ENCODE measurements at places on chromosomes 6 and 20. TPM values are rescaled to one million over a fixed set of nuclear protein-coding genes. Genes with fewer than 3 reads are reported as not detected.
A peak's percentile ranks its signal among the peaks of the same experiment; 100 is the strongest.

- H3K4me1 ChIP-seq: peaks cover 2% of the 10 kb centered on the region
- no peak for DNase-seq
- H3K27me3 ChIP-seq: peaks cover 16% of the 10 kb centered on the region
- peaks cover 5% of the 10 kb centered on the region for H3K36me3 ChIP-seq
- no peak overlapping the region for H3K27ac ChIP-seq
Measured at GRCh38 chr20:50202677-50203076, 12.0 kb downstream of the CEBPB start.

- H3K4me3 ChIP-seq: no peak overlapping the region
- H3K27me3 ChIP-seq: peaks cover 10% of the 10 kb centered on the region
- peaks cover 25% of the 10 kb centered on the region for H3K4me1 ChIP-seq
Measured at GRCh38 chr6:134031696-134032255, 20.6 kb downstream of the SLC2A12 start.

GRCh38 chr6:40844246-40844645, 194.8 kb downstream of the UNC5CL start:
- no peak for DNase-seq
- peaks cover 3% of the 10 kb centered on the region for H3K4me1 ChIP-seq
- H3K4me3 ChIP-seq: no peak overlapping the region
- no peaks in the 10 kb centered on the region for H3K36me3 ChIP-seq

DNA sequence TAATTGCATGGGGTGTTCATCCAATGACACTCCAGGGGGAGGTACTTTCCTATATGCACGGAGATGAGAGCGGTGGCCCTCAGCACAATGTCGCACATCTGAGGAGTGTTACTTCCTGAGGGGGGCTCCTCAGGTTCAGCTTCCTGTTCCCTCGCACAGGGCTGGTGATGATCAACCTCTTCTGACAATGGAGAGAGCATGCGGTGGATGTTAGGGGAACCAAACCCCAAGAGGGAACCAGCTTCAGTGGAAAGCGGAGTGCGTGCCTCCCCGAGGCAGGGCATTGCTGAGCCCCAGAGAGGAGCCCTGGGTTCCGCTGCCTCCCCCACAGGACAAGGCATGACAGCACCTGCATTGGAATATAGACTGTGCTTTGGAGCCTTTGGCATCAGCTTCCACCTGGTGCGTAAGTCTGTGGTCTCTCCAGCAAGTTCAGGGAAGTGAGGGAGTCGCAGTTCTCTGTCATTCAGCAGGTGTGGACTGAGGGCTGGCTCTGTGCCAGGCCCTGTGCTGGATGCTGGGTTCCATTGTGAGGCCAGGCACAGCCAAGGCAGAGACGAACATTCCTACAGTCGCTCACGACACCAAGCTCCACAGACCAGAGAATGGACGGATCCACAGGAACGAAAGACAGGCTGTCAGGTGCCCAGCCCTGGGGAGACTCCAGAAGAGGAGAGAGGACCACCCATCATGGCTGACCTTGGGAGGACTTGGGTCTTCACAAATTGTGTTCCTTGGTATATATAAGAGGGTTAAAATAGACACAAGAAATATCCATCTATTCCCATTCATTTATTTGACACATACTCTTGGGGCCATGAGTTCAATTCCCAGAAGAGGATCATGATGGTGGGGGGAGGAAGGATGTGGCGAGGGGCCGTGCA, 3.9 kb upstream of the ZNF831 start:
- no peaks in the 10 kb centered on the region for H3K27me3 ChIP-seq
- DNase-seq: peak; percentile 82
- H3K36me3 ChIP-seq: peaks cover 6% of the 10 kb centered on the region
- peak overlapping the region; percentile 89 for H3K4me3 ChIP-seq
- H3K4me1 ChIP-seq: peaks cover 67% of the 10 kb centered on the region

DNA sequence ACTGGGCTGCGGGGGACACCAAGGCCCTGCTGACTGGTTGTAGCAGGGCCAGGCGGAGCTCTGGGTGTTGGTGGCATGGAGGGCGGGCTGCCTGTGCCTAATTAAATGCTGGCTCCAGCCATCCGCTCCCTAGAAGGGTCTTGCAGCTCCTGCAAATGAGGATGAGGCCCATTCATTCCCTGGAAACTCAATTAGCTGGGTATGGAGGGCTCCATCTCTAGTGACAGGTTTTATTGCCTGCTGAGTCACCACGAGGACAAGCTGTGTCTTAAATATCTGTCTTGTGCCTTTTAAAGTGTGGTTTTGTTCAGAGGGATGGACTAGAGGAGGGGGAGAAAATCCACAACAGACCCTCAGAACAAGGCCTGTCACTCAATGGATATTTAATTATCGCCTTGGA, 60.9 kb downstream of the SULF2 start:
- no peak for DNase-seq
- peaks cover 55% of the 10 kb centered on the region for H3K4me1 ChIP-seq
- no peak overlapping the region for H3K4me3 ChIP-seq

GRCh38 chr6:163489584-163489983, 75.1 kb downstream of the QKI start:
- H3K4me3 ChIP-seq: no peak overlapping the region
- no peak overlapping the region for H3K27ac ChIP-seq
- no peaks in the 10 kb centered on the region for H3K27me3 ChIP-seq
- peaks cover 8% of the 10 kb centered on the region for H3K36me3 ChIP-seq

DNA sequence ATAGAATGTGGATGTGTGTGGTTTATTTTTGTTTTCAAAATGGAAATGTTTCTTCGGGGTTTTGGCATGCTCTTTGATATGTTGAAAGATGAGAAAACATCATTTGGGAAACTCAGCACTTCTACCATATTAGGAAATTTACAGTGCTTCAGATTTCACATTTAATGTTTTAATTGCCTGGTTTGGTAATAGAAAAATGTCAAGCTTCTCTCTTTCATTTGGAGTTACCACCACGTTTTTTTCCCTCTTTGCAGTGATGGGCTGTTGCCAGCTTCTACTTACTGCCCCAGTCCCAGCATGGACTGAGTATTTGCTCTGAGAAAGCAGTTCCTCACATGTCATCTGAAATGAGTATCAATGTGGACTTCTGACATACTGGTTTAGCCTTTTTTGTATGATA, 267.7 kb downstream of the PRL start:
- H3K36me3 ChIP-seq: no peaks in the 10 kb centered on the region
- no peaks in the 10 kb centered on the region for H3K27me3 ChIP-seq
- H3K4me1 ChIP-seq: peaks cover 32% of the 10 kb centered on the region
- no peak overlapping the region for H3K4me3 ChIP-seq
- no peak for DNase-seq
- no peak overlapping the region for H3K27ac ChIP-seq

DNA sequence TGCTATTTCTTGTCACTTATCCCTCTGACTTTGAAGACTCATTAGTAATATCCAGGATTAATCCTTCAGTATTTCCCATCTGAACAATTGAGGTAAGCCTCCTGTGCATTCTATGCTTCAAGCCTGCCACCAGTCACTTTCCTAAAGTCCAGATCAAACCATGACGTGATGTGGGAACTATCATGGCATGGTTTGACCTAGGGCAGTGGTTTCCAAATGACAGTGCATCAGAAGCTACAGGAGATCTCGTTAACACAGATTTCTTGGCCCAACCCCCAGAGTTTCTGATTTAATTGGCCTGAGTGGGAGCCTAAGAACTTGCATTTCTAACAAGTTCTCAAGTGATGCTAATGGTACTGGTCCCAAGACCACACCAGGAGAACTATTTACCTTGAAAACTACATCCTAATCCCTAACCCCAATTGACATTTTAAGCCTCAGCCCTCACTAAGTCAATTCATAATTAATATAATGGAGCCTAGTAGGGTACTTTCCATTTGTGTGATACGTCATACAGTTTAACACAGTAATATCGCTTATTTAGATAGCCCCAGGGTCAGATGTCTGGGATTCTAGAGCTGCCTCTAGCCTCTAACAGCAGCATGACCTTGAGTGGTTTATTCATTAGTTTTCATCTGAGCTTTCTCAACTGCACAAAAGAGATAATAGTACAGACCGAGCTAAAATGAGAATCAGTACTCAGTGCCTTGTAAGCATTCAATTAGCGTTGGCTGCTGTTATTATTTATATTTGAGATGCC, 907.6 kb downstream of the TFAP2A start:
- no peaks in the 10 kb centered on the region for H3K4me1 ChIP-seq
- no peaks in the 10 kb centered on the region for H3K36me3 ChIP-seq
- H3K27ac ChIP-seq: no peak overlapping the region
- no peaks in the 10 kb centered on the region for H3K27me3 ChIP-seq
- no peak for DNase-seq
- H3K4me3 ChIP-seq: no peak overlapping the region

- peak overlapping the region; percentile 55 for H3K4me3 ChIP-seq
- H3K27ac ChIP-seq: peak overlapping the region; percentile 82
- peaks cover 2% of the 10 kb centered on the region for H3K36me3 ChIP-seq
Measured at GRCh38 chr6:156423075-156423474, 354.1 kb upstream of the ARID1B start.

DNA sequence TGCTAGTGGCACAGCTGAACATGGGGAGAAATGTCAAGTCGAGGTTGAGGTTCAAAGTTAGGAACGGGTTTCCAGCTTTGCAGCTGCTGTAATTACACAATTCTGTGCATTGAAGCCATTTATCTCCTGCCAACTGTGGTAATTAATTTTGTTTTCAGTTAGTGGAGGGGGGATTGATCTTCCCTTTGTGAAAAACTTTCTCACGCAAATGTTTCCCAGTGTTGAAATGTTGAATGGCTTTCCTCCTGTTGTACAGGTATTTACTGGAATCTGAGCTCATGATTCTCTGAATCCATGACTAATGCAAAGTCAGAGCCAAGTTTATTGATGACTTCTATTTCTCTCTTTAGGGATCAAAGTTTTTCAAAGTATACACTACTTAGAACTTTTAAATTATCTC, 198.4 kb upstream of the SLC35B3 start:
- no peaks in the 10 kb centered on the region for H3K36me3 ChIP-seq
- no peak overlapping the region for H3K27ac ChIP-seq
- no peaks in the 10 kb centered on the region for H3K27me3 ChIP-seq

GRCh38 chr6:33333666-33334065, 16.1 kb upstream of the ZBTB22 start:
- DNase-seq: no peak
- peaks cover 20% of the 10 kb centered on the region for H3K4me1 ChIP-seq
- H3K36me3 ChIP-seq: no peaks in the 10 kb centered on the region
- no peak overlapping the region for H3K27ac ChIP-seq
- H3K27me3 ChIP-seq: no peaks in the 10 kb centered on the region

- H3K4me3 ChIP-seq: no peak overlapping the region
- no peak overlapping the region for H3K27ac ChIP-seq
- no peak for DNase-seq
- H3K27me3 ChIP-seq: no peaks in the 10 kb centered on the region
- peaks cover 7% of the 10 kb centered on the region for H3K4me1 ChIP-seq
Measured at GRCh38 chr6:111342913-111343312, 140.1 kb downstream of the REV3L start.

- DNase-seq: no peak
- no peak overlapping the region for H3K4me3 ChIP-seq
- H3K4me1 ChIP-seq: peaks cover 7% of the 10 kb centered on the region
- H3K27ac ChIP-seq: no peak overlapping the region
Measured at GRCh38 chr20:54100563-54100962, 30.2 kb upstream of the BCAS1 start.

- no peak overlapping the region for H3K4me3 ChIP-seq
- peaks cover 9% of the 10 kb centered on the region for H3K27me3 ChIP-seq
- H3K4me1 ChIP-seq: peaks cover 1% of the 10 kb centered on the region
- no peak overlapping the region for H3K27ac ChIP-seq
- no peaks in the 10 kb centered on the region for H3K36me3 ChIP-seq
- no peak for DNase-seq
Measured at GRCh38 chr20:24836041-24836533, 113.0 kb upstream of the CST7 start.

DNA sequence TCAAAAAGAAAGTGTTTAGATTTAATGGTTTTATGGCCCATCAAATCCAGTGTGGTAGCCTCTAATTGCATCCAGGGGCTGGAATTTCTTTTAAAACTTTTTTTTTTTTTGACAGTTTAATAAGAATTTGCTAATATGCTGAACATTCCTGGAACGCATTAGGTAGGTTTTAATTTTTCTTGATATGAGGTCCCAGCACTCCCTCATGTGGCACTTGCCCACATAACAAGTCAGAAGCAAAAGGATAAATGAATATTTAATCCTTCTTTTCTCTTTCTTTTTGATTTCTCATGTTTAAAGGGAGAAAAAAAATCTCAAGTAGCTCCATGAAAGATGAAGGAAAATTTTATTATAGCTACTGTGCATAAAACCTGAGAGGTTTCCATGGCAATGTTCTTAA, 13.5 kb downstream of the HAO1 start:
- no peak for DNase-seq
- H3K36me3 ChIP-seq: no peaks in the 10 kb centered on the region
- H3K27ac ChIP-seq: no peak overlapping the region
- H3K27me3 ChIP-seq: no peaks in the 10 kb centered on the region

GTSF1L gene
- total RNA-seq: not detected

BEND6 gene
- not detected for total RNA-seq

SLC35F1 gene
- total RNA-seq: not detected

CDH4 gene
- total RNA-seq: 0.05 TPM

BTN1A1 gene
- not detected for total RNA-seq

LSM14B gene
- 42.8 TPM for total RNA-seq

TFAP2D gene
- total RNA-seq: not detected

BMP2 gene
- not detected for total RNA-seq

NOX3 gene
- total RNA-seq: not detected

CD2AP gene
- total RNA-seq: 39.2 TPM

All from activated CD8-positive, alpha-beta T cell treated with anti-CD3 and anti-CD28 coated beads, Interleukin-2, amount 10 ng/mL, durations not matched to agents 7 days and 5 days (primary cell).